NCI-H2081 treated with DMSO at 0.1 percent for 48 hours (cell line): ENCODE measurements at places on chromosomes 2 and 18.
A peak's percentile ranks its signal among the peaks of the same experiment; 100 is the strongest.

DNA sequence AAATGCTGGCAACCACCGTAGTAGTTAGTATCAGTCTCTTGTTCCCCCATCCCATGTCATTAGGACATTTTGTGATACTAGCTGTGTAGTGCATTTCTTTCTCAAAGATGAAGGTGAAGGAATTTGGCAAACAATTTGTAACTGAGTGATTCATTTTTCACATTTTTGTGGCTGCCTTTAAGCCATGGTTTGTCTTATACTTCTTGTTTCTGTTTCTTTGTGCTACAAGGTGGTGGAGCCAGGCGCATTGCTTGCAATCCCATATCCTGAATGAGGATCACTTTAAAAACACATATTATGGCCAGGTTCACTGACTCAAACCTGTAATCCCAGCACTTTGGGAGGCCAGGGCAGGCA lies 40.6 kb downstream of the GPD2 start:
- DNase-seq: no peak

DNA sequence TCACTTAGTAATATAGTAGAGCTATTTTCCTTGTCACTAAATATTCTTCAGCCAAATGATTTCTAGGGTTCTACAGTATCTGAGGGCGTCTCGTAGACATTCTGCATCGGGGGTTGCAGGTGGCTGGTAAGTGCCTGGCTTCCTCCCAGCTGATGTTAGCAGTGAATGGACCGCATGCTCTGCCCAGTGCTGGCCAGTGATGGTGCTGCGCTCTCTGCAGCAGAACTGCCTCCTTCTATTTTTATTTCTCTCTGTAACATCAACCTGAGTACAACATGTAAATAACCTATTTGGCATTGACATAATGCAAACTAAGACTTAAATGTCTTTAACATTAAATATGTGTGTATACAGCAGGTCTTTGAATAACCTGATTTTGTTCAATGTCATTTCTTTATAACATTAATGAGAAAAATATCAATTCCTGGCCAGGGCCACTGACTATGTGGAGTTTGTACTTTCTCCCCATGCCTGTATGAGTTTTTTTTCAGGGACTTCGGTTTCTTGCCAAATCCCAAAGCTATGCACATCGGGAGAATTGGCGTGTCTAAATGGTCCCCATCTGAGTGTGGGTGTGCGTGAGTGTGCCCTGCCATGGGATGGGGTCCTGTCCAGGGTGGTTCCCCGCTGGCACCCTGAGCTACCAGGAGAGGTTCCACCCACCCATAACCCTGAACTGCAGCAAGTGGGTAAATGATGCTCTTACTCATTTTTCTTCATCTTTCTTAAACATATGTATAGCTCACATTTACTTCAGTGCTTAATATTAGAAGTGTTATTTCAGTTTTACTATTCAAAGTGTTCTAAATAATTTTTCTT lies 278.2 kb upstream of the EPAS1 start:
- no peak for DNase-seq

DNA sequence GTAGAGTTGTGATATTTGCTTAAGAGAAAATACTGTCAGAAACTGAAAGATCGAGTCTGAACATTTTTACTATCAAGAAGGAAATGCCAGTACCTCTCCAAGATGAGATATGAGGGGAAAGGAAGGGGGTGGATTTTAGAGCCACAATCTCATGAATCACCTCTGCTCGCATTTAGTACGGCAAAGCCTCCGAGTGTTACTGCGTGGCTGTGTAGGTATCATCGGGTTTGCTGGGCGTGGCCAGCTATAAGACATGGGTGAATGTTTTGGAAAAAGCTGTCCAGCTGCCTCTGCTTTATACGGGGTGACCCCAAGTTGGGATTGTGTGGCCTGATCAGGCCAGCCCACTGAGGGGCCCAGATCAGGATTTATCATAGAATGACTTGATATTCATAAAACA lies 826.4 kb downstream of the SOCS6 start:
- DNase-seq: no peak

DNA sequence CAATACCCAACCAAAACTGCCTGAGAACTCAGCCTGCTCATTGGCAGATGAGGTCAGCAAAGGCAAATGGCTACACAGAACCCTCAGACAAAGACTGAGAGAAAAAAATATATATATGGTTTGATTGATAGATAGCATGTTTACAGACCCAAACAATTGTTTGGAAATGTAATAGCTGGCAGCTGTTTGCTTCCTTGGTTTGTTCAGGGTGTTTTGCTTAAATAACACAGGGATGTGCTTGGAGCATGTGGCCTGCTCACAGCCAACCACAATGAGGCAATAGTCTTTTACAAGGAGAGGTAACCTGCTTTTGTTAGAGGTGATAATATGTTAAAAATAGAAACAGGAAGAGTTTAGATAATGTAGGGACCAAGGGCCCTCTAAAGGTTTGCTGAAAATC lies 84.5 kb downstream of the PDK1 start:
- DNase-seq: peak; percentile 30

DNA sequence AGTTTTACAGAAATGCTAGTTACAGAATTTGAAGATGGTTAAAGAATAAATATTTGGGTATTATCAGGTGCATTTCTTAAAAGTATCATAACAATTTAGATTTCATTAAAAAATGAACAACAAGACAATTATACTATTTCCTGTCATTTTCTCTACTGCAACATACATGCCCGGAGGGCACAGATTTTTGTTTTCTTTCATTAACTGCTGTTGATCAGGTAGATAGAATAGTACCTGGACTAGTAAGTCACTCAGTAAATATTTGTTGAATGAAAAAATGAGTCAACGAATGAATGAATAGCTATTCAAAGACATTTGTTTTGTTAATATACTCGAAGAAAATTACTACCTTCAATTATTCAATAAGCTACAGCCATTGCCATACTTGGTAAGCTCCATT lies 531.2 kb upstream of the VRK2 start:
- no peak for DNase-seq

DNA sequence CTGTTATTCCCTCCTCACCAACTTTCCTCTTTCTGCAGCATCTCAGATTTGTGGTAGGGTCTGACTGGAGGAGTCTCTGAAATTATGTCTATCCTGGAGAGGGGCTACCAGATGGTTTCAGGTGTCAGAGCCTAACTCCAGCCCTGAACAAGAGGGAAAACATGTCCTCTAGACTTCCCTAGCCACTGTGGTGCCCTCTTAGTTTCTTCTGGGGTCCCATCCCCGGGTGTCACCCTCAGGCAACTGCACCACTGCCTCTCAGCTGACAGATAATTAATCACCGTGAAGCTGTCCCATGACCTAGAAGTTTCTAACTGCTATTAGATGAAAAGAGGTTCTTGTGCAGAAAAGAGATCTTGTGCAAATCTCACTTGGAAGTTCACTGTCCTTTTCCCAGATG lies 95.1 kb upstream of the CELF4 start:
- no peak for DNase-seq

DNA sequence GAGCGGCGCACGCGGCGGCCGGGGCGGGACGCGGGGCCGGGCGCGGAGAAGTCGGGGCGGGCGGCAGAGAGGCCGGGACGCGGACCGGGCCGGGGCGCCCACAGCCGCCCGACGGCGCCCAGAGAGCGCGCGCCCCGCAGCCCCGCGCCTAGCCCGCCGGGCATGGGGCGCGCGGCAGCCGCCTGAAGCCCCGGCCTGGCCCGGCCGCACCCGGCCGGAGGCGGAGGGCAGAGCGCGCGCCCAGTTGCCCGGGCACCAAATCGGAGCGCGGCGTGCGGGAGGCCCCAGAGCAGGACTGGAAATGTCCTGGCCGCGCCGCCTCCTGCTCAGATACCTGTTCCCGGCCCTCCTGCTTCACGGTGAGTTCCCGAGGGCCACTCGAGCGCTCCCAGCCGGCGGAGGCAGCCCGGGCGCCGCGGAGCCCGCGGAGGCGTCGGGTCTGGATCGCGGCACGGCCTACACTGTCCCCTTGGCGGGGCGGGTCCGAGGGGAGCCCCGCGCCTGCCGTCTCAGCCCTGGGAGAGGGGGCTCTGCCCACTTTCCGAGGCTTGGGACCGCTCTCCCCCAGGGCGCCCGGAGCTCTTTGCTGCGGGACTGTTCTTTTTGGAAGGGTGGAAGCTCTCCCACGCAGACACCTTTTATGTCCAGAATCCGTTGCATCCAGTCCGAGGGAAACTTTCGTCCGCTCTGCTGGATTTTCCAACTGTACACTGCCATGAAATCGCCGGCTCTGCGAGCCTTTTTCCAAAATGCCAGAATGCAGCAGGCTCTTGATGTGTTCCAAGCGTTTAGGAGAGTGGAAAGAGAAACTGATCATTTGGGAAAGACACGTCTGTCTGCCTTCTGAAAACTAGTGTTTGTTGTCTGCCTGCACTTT lies 484 bp downstream of the APCDD1 start:
- no peak for DNase-seq

DNA sequence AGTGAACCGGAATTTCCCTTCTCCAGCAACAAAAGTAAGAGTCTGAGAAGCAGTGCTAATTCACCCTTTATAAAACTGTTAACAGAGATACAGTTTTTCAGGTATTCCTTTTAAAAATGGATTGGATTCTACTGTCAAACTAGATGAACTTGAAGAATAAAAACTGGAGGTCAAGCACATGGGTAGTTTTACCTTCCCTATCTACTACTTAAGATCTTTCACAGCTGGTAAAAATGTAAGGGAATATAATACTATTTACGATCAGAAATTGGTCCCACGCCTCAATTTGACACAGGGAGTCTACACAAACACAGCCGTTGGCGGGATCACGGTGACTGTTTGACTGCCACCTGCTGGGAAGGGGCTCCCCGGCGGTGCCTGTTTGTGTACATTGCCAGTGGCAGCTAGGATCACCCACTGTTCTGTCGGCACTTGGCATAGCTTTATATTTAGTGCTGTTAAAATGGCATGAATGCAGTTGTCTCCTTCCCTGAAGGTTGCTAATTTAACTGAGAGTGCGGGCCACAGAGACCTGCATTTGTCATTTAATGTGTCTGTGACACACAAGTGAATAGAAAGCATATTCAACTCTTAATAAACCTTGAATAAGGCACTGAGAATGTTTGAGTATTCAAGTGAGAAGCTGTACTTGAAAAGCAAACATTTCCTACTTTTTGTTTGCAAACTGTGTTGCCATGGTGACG lies 59.5 kb downstream of the ABCG8 start:
- peak; percentile 89 for DNase-seq

DNA sequence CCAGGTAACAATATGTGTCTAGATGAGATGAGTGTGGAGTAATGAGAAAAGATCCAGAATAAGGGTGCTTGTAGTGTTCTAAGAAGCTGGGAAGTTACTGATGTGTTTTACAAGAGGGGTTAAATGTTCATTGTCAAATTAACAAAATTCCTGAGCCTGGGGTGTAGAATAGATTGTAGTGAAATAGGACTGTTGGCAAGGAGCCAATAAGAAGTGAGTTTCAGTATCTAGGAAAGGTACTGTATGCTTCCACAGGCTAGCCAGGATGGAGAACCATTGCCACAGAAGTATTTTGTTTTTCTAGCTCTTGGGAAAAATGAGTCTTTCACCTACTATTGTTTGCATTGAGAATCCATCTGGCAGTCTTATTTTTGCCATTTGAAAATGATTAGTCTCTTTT lies 10.5 kb downstream of the DOK6 start:
- no peak for DNase-seq

GRCh38 chr2:60570251-60570650 lies 16.8 kb upstream of the BCL11A start:
- no peak for DNase-seq

GRCh38 chr18:23043803-23044376 lies 91.4 kb upstream of the CABLES1 start:
- no peak for DNase-seq

GRCh38 chr18:72342933-72343332 lies 201.2 kb downstream of the CBLN2 start:
- no peak for DNase-seq

DNA sequence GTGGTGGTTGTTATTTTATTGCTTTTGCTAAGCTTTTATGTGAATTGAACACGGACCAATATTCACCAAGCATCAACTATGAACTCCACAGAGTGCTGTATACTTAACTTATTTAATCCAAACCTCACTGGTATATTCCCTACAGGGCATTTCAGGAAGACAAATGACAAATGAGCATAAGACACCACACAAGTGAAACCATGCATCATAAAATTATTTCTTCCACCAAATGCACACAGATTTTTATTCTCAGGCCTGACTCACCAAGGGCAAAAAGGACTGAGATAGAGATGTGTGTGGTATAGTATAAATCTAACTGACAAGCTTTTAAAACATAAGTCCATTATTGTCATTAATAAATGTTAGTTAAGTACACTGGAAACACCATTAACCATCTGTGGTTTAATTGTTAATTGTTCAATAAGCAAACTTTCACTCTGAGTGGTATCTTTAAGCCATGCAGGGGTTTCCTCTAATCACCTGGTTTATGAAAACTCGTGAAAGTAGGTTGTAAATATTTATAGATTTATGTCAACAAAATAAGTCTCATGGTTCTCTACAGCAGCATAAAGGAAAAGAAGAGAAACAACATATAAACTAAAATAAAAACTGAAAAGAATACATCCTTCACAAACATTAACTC lies 77.6 kb upstream of the CRIM1 start:
- no peak for DNase-seq

- DNase-seq: no peak
These were observed 135.7 kb downstream of the DIS3L2 start for GRCh38 chr2:232097260-232097659.

GRCh38 chr2:134739879-134740301 lies 21.1 kb upstream of the TMEM163 start:
- DNase-seq: no peak

DNA sequence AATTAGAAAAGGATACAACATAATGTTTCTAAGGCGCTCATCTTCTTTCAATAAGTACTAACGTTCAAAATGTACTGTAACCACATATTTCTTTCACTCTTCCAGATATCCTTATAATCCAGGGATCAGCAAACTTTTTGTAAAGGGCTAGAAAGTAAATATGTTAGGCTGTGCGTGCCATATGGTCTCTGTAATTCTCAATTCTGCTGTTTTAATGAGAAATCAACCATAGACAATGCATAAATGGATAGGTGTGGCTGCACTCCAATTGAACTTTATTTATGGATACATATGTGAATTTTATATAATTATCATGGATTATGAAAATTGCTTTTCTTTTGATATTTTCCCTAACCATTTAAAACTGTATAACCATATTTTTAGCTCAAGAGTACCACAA lies 459.4 kb downstream of the EPHA4 start:
- no peak for DNase-seq

DNA sequence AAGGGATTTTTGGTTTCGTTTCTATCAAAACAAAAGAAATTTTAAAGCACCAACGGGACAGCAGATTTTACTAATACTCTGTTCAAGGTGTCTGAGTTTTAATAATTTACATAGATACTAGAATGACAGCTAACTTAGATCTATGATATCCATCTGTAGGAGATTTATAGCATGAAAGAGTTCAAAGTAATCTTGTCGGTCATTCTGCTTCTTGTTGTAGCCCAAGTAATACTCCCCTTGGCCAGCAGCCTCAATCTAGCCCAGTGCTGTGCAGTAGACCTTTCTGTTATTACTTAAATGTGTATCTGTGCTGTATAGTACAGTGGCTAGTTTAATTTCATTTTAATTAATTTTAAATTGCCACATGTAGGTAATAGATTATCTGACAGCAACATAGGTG lies 44.7 kb downstream of the ANKRD12 start:
- DNase-seq: no peak

- DNase-seq: no peak
These were observed 6.1 kb downstream of the CHMP1B start for GRCh38 chr18:11857177-11857887.
